ENCODE measurements at places on chromosomes 2 and 18. TPM values are rescaled to one million over a fixed set of nuclear protein-coding genes. Genes with fewer than 3 reads are reported as not detected.
A peak's percentile ranks its signal among the peaks of the same experiment; 100 is the strongest.

SCN2A gene
- total RNA-seq = 0.39 TPM

ECEL1 gene
- total RNA-seq = 2.3 TPM

IL37 gene
- not detected for total RNA-seq

SAG gene
- total RNA-seq = not detected

DNA sequence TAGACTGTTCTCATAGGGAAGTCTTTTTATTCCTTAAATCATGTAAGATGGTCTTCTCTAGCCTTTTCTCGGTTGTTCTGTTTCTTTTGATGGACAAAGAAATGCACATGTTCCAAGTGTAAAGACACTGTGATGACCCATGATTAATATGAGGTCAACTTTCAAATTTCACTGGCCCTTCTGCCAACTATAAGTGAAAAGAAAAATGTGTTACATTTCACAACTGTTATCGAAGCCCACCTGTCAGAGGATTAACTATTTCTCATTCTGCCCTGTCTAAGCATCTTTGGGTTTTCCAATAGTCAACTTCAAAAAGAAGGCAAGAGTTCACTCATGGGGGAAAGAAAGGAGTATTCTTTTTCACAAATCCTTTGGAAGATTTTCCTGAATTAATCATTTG lies 3.3 kb downstream of the RDH14 start:
- H3K36me3 ChIP-seq = no peaks in the 10 kb centered on the region
- peaks cover 3% of the 10 kb centered on the region for H3K27me3 ChIP-seq
- DNase-seq = no peak
- peaks cover 5% of the 10 kb centered on the region for H3K4me1 ChIP-seq

- peaks cover 2% of the 10 kb centered on the region for H3K27me3 ChIP-seq
- DNase-seq = no peak
- no peak overlapping the region for H3K27ac ChIP-seq
- no peak overlapping the region for H3K4me3 ChIP-seq
- no peaks in the 10 kb centered on the region for H3K4me1 ChIP-seq
- H3K36me3 ChIP-seq = no peaks in the 10 kb centered on the region
Observed at GRCh38 chr18:22469061-22469734, 51.5 kb upstream of the CTAGE1 start.

GRCh38 chr2:238009563-238009962 lies 42.7 kb downstream of the UBE2F start:
- peaks cover 25% of the 10 kb centered on the region for H3K4me1 ChIP-seq
- H3K27me3 ChIP-seq = peaks cover 5% of the 10 kb centered on the region
- peak overlapping the region; percentile 40 for H3K4me3 ChIP-seq
- H3K27ac ChIP-seq = peak overlapping the region; percentile 87

All from glutamatergic neuron (in vitro differentiated cells).